Sigmoid colon (tissue), 7 donors: ENCODE measurements at places on chromosomes 5 and 9. TPM values are rescaled to one million over a fixed set of nuclear protein-coding genes. Genes with fewer than 3 reads are reported as not detected.
A peak's percentile ranks its signal among the peaks of the same experiment; 100 is the strongest.

Gene GADD45G
- total RNA-seq, result 5.7 TPM

DNA sequence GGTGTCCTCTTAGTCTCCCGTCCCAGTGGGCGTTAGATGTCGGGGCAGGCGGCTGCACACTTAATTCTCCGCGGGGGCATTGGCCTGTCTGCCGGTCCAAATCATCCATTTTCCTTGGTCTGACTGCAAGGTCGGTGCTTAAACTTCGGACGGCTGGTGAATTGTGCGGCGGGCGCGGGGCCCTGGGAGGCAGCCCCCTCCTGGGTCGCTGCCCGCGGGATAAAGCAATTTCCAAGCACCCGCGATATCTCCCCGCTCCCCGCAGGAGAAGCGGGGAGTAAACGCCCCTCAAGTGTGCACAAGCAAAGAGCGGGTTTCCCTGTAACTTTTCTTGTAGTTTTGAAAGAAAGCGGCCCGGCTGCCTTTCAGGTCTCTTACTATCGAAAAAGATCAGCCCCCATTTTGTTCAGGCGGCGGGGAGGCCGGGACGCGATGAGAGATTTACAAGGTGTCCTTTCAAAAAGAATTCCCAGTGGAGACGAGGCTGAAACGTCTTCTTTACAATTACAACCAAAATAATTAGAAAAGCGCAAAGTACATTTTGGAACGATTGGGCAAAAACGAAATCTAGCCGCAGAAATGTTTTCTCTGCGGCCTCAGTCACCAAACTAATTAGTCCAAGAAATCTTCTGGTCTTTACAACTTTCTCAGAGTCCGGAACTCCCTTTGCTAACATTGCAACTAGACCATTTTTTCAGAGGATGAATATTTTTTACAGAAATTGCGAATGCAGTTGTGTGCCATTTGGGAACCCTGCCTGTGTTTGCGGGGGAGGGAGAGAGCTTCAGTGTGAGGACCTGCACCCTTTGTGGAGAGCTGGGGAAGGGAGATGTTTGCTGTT, 1.8 kb downstream of the IRX1 start:
- no peak overlapping the region for H3K4me3 ChIP-seq
- peaks cover 46% of the 10 kb centered on the region for H3K4me1 ChIP-seq
- DNase-seq, result no peak
- H3K36me3 ChIP-seq, result no peaks in the 10 kb centered on the region
- no peak overlapping the region for H3K27ac ChIP-seq
- H3K27me3 ChIP-seq, result peaks cover 60% of the 10 kb centered on the region

GRCh38 chr5:179111267-179112207, 51.4 kb downstream of the ZNF354C start:
- peaks cover 7% of the 10 kb centered on the region for H3K36me3 ChIP-seq
- DNase-seq, result no peak
- H3K27ac ChIP-seq, result no peak overlapping the region
- H3K27me3 ChIP-seq, result no peaks in the 10 kb centered on the region

GRCh38 chr5:21199087-21199486, 1211.1 kb upstream of the CDH18 start:
- no peak for DNase-seq
- H3K4me3 ChIP-seq, result no peak overlapping the region
- no peaks in the 10 kb centered on the region for H3K36me3 ChIP-seq
- H3K27me3 ChIP-seq, result no peaks in the 10 kb centered on the region
- H3K27ac ChIP-seq, result no peak overlapping the region

GRCh38 chr9:104993291-104993963, 65.5 kb upstream of the ABCA1 start:
- no peaks in the 10 kb centered on the region for H3K36me3 ChIP-seq
- H3K4me3 ChIP-seq, result no peak overlapping the region
- H3K27me3 ChIP-seq, result no peaks in the 10 kb centered on the region
- DNase-seq, result peak; percentile 97
- peak overlapping the region; percentile 97 for H3K27ac ChIP-seq

- H3K27me3 ChIP-seq, result no peaks in the 10 kb centered on the region
- peaks cover 4% of the 10 kb centered on the region for H3K36me3 ChIP-seq
- H3K27ac ChIP-seq, result no peak overlapping the region
- H3K4me1 ChIP-seq, result peaks cover 8% of the 10 kb centered on the region
- DNase-seq, result no peak
Observed at GRCh38 chr5:38527475-38527874, 29.0 kb downstream of the LIFR start.

DNA sequence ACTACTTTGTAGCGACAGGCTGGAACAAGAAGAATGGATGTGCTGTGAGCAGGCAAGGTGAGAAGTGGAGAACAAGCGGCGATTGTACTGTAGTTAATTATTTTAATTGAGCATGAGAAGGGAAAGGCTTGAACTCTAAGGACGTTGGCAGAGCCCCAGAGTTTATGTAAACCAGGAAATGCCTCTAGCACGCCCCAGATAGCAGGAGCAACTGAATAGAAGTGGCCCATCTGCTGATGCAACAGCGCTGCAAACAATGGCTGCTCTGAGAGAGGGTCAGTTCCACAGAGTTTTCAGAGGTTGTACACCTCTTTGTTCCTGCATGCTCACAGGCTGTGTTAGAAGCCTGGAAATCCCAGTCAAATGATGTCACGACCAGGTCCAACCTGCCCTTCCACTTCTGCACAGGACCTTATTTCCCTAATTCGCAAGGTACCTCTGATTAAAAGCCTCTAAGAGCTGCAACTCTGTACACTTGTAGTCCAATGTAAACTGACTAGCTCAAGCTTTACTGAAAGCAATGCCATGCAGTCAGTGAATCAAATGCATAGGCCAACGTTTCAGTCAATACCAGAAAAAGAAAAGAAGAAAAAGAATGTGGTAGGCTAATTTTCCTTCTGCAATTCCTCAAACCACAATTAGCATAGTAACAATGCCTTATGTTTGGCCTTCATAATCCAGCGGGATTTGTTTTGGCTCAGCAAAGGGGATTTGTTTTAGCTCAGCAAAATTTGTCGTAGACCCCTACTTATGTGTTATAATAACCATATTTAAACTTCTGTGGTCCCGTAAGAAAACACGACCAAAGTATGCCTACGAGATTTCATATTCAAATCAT, 119.6 kb upstream of the RETREG1 start:
- no peak overlapping the region for H3K27ac ChIP-seq
- no peaks in the 10 kb centered on the region for H3K36me3 ChIP-seq
- DNase-seq, result no peak
- no peak overlapping the region for H3K4me3 ChIP-seq
- H3K4me1 ChIP-seq, result peaks cover 6% of the 10 kb centered on the region

Gene CPLANE1
- 27.8 TPM for total RNA-seq

DNA sequence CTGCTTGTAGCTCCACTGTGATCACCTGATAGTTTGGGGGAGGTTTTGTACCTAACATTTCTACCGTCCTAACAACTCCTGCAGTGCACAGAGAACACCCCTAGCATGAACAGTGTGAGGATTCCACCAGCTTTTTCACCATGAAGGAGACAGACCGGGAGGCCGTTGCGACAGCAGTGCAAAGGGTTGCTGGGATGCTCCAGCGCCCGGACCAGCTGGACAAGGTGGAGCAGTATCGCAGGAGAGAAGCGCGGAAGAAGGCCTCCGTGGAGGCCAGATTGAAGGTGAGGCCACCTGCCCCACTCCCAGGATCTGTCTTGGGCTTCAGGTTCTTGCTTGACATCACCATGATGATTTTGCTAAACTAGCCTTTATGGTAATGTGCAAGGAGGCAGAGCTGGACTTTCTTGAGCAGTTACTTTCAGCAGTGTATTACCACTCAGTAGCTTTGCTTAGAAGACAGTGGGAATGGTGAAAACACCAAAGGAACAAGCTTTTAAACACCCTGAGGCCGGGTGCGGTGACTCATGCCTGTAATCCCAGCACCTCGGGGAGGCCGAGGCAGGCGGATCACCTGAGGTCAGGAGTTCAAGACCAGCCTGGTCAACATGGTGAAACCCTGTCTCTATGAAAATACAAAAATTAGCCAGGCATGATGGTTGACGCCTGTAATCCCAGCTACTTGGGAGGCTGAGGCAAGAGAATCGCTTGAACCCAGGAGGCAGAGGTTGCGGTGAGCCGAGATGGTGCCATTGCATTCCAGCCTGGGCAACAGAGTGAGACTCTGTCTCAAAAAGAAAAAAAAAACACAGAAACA, 3.3 kb downstream of the EXOC3 start:
- peaks cover 24% of the 10 kb centered on the region for H3K4me1 ChIP-seq
- H3K4me3 ChIP-seq, result no peak overlapping the region
- peaks cover 13% of the 10 kb centered on the region for H3K36me3 ChIP-seq
- DNase-seq, result peak; percentile 22
- H3K27ac ChIP-seq, result no peak overlapping the region

DNA sequence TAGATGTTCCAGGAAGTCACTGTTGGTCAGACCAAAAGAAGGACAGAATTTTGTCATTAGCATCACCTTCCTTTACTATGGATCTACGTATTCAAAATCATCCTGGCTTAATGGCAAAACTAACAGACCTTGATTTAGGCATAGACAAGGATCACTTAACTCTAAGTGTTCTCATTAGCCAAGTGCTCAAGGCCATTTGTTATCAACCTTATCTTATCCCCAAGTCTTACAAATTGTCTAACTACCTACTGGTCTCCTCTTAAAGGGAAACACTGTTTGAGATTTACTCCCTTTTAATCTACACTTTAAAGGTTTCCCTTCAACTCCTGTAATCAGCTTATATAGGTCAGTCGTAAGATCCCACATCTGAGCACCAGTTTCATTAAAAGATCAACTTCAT, 1197.5 kb upstream of the C9orf72 start:
- no peak for DNase-seq
- no peak overlapping the region for H3K4me3 ChIP-seq
- H3K27ac ChIP-seq, result no peak overlapping the region
- no peaks in the 10 kb centered on the region for H3K4me1 ChIP-seq
- H3K36me3 ChIP-seq, result no peaks in the 10 kb centered on the region

- no peaks in the 10 kb centered on the region for H3K36me3 ChIP-seq
- no peak overlapping the region for H3K4me3 ChIP-seq
- H3K27me3 ChIP-seq, result no peaks in the 10 kb centered on the region
- H3K27ac ChIP-seq, result peak overlapping the region; percentile 39
- H3K4me1 ChIP-seq, result peaks cover 37% of the 10 kb centered on the region
Observed at GRCh38 chr9:4590430-4591122, 71.5 kb upstream of the PLPP6 start.

Gene IL3
- not detected for total RNA-seq

Gene CDX1
- total RNA-seq, result not detected

GRCh38 chr9:23850690-23851629, 24.9 kb upstream of the ELAVL2 start:
- H3K27me3 ChIP-seq, result peaks cover 61% of the 10 kb centered on the region
- H3K4me3 ChIP-seq, result peak overlapping the region; percentile 35

DNA sequence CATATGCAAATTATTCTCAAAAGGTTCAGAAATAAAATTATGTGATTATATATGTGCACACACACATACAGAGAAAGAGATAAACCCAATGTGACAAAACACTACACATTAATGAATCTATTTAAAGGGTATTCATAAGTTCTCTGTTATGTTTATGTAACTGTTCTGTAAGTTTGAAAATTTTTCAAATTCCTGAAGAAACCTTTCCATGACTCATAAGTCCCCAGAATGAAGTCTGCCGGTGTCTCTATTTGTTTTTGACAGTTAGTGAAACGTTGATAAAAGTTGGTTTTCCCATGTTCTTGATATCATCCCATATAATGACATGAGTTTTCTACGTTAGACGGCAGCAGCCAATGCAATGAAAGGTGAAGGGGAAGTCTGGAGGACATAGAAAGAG, 199.5 kb upstream of the PUM3 start:
- H3K27ac ChIP-seq, result no peak overlapping the region
- H3K36me3 ChIP-seq, result no peaks in the 10 kb centered on the region
- no peaks in the 10 kb centered on the region for H3K27me3 ChIP-seq
- H3K4me3 ChIP-seq, result no peak overlapping the region
- no peaks in the 10 kb centered on the region for H3K4me1 ChIP-seq

Gene LCN1
- total RNA-seq, result not detected

Gene PCDH1
- 8.6 TPM for total RNA-seq

Gene FGD3
- 5.3 TPM for total RNA-seq

DNA sequence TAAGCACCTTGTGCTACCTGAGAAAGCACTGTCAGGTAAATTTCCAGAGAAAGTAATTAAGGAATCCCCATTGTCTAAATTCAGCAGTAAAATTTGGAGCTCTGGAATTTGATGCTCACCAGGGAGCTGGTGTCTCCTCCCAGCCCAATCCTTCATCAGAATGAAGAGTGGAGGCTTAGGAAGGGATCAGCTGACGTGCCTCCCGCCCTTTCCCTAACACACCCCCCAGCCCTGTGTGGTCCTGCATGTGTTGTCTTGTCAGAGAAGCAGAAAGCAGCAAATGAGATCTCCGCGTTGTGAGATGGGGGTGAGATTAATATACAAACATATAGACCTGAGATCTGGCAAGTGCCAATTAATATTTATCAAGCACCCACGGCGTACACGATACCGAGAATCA, 26.9 kb upstream of the BARHL1 start:
- no peak overlapping the region for H3K4me3 ChIP-seq
- H3K4me1 ChIP-seq, result no peaks in the 10 kb centered on the region
- no peaks in the 10 kb centered on the region for H3K36me3 ChIP-seq
- no peak overlapping the region for H3K27ac ChIP-seq
- peaks cover 6% of the 10 kb centered on the region for H3K27me3 ChIP-seq

Gene CAMLG
- total RNA-seq, result 64.5 TPM
